ENCODE measurements at places on chromosomes 7 and 10.

- no peak for DNase-seq
Measured at GRCh38 chr7:17121671-17122070, 176.8 kb upstream of the AHR start.

DNA sequence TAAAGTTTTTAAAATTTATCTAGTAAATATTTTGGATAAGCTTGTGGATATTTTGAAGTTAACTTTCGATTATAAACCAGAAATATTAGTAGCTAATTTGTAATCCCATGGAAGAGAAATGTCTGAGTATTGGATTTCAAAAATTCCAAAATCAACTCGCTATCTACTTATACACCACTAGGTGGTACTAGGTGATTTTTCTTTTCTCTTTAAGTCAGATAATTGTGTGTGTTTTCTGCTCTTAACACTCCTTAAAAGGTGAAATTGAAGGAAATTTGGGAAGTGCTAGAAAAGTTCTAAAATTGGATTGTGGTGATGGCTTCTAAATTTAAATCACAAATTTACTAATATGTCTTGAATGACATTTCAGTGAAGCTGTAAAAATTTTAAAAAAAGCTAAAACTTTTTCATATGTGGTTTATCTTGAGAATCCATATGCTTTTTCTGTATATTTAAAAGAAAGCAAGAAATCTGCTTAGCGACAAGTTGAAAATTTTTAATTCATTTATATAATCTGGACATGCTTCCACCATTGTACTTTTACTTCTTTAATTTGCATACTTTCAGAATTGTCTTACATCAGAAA lies 90.2 kb downstream of the IPMK start:
- peak; percentile 6 for DNase-seq

GRCh38 chr10:73332379-73332778 lies 26.3 kb downstream of the CFAP70 start:
- DNase-seq: no peak

DNA sequence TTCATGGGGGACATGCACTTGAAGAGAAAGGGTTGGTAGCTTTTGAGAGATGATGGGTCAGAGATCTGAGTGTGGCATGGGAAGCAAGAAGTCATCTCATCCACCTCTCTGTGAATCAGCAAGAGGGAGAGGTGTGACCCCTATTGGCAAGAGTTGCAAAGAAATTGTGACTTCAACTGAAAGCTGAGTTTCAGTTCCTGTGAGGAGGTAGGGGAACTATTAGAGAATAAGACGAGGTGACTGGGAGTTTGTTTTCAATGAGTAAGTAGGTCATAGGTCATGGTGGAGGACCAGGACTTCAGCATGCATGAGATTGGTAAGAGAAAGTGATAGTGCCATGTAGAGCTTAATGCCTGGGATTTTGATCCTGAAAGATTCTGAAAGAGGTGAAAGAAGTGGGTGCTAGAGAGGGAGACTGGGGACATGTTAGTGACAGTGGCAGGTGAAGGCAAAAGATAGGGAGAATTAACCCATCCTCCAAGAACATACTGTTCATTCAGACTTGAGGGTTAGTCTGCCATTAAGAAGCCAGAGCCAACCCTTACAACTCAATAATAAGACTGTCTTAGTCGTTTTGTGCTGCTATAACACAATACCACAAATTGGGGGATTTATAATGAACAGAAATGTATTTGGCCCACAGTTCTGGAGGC lies 75.5 kb upstream of the CAPZA2 start:
- no peak for DNase-seq

DNA sequence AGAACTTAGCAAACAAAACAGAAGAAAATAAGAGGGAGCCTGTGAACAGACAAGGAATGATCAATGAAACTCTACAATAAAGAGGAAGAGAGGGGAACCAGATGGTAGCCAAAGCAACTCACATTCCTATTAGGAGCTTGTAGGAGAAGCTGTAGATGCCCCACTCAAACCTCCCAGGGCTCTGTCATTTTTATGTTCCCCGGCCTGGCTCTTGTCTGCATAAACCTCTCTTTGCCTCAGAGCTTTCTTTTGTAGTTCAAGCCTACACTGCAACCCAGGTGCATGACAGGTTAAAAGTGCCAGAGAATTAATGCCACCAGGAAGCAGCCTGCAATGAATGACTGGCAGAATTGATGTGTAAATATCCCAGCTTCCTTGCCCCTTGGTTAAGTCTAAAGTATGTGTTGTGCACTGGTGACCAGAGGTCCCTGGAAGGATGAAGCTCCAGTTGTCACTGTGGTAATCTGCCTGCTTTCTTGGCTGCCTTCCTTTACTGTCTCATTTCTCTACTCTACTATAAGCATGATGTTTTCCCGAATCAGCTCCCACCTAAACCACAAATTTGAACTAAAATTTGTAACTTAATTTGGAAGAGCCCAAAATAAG lies 40.4 kb downstream of the HDAC9 start:
- DNase-seq: no peak

- DNase-seq: no peak
Measured at GRCh38 chr7:94095316-94096009, 91.3 kb upstream of the BET1 start.

DNA sequence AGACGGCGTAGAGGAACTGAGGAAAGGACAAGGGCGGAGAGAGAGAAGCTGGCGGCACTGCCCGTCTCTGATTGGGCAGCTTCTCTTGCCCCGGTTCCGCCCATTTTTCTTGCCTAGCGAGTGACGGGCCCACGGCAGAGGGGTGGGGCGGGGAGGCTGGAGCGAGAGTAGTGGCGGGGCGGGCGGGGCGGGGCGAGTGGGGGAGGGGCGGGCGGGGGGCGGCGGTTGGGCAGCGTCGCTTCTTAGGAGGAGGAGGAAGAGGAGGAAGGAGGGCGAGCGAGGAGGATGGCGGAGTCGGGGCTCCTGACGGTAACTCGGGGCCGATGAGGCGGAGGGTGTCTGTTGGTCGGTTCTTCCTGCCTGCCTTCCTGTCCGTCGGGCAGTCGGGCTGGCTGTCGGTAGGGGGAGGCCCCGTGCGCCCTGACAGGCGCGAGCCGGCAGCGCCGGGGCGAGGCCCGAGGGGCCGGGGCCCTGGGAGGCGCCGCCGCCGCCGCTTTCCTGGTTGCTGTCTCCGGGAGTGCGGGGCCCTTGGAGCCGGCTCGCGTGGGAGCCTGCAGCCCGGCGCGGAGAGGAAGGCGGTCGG lies at the start of gene SHOC2:
Gene SHOC2 (plus strand): TSS at position 256 of the 583 bp plus-strand sequence. CDS start 44,755 bp downstream, outside the sequence.
- DNase-seq: no peak

DNA sequence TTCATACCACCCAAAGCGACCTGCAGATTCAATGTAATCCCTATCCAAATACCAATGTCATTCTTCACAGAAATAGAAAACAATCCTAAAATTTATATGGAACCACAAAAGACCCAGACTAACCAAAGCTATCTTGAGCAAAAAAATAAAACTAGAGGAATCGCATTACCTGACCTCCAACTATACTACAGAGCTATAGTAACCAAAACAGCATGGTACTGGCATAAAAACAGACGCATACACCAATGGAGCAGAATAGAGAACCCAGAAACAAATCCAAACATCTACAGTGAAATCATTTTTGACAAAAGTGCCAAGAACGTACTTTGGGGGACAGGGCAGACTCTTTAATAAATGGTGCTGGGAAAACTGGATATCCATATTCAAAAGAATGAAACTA lies 16.9 kb upstream of the CUL1 start:
- no peak for DNase-seq

DNA sequence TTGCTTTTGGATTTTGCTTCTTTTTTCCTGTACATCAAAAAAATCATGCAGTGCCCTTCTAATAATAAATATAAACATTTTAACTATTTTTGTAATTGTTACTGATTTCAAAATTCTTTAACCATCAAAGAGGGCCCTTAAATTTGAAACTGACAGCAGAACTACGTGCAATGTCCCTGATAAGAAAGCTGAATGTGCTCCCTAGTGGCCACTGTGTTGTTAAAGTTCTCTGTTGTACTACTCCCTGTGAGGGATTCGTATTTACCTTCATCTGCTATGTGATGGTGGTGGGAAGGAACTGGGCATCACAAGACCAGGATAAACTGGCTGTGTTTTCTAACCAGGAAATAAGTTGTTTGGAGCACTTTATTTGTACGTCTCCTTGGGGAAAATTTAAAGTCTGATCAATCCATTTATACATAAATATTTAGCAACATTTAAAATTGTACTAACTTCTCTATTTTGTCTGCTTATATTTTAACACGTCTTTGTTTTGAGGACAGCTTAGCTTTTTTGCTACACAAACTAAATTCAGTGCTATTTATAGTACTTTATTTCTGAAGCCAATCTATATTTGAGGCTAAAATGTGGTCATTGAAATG lies 322.4 kb downstream of the HGF start:
- DNase-seq: peak; percentile 27

DNA sequence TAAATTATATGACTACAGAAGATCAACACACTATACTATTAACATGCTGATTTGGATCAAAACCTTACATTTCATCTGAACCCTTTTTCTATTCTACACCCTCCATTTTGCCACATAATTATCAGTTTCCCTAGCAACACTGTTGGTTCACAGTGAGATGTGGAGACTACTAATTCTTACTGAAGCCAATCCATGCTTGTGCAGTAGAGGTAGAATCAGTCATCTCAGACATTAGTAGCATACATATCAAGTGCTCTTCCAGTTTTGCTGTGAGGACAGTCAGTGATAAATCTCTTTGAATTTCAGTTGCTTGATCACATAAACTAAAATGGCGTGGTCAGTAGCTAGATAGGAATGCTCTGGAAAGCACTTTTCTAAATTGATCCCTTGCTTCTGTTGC lies 70.3 kb downstream of the PON1 start:
- no peak for DNase-seq

- DNase-seq: no peak
Measured at GRCh38 chr10:103696411-103697145, 158.8 kb downstream of the SH3PXD2A start.

- DNase-seq: no peak
Measured at GRCh38 chr10:119659951-119660350, 8.8 kb downstream of the BAG3 start.

DNA sequence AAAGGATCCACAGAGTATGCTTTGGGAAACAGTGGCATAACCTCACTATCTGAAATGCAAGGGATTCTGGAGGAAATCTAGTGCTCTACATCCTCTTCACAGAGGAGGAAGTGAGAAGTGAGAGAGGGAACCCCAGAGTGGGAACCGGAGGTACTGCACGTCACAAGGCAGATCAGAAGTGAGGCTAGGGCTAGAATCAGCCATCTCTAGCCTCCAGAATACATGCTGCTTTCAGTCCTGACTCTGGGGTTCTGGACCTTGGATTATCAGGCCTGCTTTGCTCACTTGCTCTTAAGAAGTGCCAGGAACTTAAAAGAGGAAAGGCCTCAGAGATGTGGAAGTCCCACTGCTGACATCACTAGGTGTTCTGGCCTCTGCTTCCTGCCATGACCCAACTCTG lies 25.7 kb downstream of the ZNF503 start:
- no peak for DNase-seq
